ENCODE measurements at places on chromosomes 4 and X. TPM values are rescaled to one million over a fixed set of nuclear protein-coding genes. Genes with fewer than 3 reads are reported as not detected.

GRCh38 chr4:189131118-189131517, 809.6 kb upstream of the FRG1 start:
- no peak for DNase-seq

DNA sequence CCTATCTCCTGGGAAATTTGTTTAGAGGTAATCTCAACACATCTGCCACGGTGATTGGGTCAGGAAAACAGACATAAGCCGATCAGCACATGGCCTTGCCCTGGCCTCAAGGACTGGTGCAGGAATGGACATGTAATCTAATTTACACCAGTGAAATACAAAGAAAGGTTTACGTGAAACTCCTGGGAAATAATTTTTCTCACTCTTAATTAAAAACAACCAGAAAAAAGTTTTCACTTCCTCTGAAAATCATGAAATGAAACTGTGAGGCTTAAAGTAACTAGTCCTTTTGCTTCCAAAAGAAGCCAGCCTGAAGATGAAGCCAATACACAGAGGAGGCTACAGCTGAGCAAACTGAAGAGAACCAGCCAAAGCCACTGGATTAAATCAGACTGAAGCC, 154.1 kb upstream of the FAM241A start:
- no peak for DNase-seq

ZCCHC12 gene
- not detected for total RNA-seq

DNA sequence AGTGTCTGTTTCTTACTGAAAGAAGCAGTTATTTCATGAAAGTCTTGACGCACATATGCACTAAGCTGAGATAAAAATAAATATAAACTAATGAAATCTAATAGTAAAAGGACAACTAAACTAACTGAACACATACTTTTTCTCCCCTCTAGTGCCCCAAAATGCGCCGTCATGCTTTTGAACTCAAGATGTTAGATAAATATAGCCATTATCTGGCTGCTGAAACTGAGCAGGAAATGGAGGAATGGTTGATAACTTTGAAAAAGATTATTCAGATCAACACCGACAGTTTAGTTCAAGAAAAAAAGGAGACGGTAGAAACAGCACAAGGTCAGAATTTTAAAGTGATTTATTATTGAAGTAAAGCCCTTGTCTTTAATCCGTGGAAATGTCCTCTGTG, 70.2 kb downstream of the DOCK11 start:
- no peak for DNase-seq

CXorf58 gene
- not detected for total RNA-seq

GUCY1B1 gene
- total RNA-seq = 0.39 TPM
